ENCODE measurements at places on chromosomes 5 and 9.

GRCh38 chr5:26239588-26239987 lies 798.8 kb downstream of the CDH9 start:
- DNase-seq, result no peak

DNA sequence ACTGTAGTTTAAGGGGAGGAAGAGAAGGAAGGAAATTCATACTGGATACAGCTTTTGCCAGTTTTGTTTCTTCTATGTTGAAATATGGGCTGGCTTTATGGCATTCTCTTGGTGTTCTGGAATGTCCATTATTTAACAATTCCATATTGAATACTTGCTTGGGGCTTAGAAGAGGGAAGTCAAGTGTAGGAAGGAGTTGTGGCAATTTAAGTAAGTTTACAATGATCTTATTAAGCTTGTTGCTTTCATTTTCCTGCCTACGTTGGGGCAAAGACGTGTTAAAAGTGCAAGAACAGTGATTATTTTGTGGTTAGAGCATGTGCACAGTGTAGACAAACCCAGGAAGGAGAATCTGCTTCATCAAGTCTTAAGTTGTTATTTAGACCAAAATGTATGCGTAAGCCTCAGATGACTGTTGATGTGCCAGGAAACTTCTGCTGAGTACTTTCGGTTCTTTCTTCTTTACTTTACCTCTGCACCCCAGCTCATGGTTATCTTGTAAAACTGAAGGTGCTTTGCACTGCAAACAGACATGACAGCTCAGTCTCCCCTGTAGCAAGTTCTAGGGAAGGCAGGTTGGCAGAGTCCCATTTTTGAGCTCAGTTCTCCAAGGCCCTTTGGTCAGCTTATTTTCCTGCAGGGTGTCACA lies 75.8 kb downstream of the F2RL2 start:
- peak; percentile 45 for DNase-seq

GRCh38 chr5:26245321-26245720 lies 793.1 kb downstream of the CDH9 start:
- no peak for DNase-seq

DNA sequence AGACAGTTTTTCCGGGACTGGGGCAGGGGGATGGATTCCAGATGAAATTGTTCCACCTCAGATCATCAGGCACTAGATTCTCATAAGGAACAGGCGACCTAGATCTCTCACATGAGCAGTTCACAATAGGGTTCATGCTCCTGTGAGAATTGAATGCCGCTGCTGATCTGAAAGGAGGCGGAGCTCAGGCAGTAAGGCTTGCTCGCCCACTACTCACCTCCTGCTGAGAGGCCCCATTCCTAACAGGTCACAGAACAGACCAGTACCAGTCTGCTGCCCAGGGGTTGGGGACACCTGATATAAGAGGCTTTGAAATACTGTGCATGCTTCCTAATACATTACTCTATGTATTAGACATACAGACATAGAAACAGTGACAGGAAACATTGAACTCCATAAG lies 41.1 kb downstream of the PTPRD start:
- no peak for DNase-seq

DNA sequence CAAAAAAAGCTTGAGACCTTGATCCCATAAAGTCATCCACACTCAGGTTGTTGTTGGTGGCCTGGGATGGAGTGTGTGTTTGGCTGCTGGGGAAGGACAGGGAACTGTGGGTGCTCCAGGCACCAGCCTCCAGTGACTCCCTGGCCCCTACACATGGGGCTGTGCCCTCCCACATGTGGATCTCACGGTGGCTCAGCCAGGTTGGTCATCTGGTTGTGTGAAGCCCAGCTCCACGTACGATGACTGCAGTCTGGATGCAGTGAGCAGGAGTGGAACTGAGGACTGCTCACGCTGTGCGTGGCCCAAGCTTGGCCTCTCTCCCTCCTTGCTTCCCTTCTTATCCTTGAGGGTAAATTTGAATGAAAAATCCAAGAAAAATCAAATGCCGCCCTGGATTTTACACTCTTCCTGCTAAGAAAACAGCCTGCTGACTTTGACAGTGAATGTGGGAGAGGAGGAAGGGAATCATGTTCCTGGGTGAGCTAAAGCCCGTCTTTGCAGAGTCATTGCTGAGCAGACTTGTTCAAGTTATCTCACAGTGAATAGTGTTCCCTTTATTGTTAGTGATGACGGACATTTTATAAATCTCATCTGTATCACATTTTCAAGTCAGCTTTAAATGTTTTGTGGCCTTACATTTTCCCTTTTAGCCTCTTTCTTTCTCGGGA lies 65.1 kb upstream of the CACNA1B start:
- no peak for DNase-seq

DNA sequence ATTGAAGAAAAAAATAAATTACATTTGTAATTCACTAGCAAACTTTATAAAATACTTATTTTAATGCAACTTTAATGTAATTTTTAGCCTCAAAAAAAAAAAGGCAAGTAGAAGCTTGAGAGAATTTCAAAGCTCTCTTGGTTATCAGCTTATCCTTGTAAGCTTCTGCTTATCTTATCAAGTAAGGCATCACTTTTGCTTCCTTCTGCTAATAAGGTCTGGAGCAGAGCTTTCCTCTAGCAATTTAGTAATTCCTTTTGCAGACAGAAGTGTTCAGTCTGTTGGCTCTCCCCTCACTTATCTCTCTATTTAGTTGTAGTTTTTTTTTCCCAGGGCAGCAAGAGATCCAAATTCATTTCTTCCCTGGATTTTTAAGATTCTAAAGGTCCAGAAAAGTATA lies 525.0 kb downstream of the ISL1 start:
- DNase-seq, result no peak

GRCh38 chr9:88268886-88269285 lies 119.4 kb upstream of the SPIN1 start:
- no peak for DNase-seq

- no peak for DNase-seq
These were observed 155.9 kb upstream of the KLF4 start for GRCh38 chr9:107645464-107645833.

DNA sequence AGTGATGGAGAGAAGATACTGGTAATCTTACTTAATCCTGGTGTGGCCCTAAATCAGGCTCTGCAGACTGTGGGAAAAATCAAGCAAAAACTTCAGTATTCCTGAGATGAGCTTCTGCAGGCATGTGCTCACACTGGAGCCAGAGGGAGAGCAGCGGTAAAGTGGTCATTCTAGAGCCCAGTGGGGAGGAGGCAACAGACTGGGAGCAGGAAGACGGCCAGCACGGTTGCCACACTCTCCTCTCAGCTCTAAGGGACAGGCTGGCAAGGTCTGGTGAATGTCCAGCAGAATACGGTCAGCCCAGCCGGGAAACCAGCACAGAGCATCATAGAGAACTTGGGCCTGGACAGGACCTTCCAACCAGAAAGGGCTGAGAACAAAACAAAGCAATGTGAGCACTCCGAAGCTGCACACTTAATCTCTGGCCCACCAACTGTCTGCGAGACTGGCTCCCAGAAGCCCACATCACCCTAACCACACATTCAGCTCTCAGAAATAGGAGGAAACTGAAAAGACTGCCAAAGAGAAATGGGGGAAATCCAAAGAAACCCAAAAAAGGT lies 30.3 kb downstream of the MED27 start:
- DNase-seq, result no peak

- DNase-seq, result no peak
These were observed 22.2 kb upstream of the CTSL start for GRCh38 chr9:87703636-87704276.

DNA sequence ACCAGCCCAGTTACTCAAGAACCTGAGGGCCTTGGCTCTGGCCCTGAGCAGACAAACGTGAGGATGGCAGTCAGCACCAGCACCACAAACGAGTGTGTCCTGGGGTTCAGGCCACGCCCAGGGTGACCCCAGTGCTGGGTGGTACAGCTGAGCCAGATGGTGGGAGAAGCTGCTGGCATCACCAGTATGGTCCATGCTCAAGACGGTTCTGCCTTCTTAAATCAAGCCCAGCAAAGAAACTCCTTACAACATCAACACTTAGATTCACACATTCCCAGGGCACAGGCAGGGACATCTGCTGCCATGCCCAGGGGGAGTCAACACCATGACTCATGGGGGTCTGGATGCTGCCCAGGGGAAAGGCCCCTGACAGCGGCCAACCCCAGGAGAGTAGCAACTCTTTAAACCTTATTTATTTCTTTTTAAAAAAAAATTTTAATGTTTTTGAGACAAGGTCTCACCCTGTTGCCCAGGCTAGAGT lies 31.3 kb downstream of the IPPK start:
- DNase-seq, result no peak

DNA sequence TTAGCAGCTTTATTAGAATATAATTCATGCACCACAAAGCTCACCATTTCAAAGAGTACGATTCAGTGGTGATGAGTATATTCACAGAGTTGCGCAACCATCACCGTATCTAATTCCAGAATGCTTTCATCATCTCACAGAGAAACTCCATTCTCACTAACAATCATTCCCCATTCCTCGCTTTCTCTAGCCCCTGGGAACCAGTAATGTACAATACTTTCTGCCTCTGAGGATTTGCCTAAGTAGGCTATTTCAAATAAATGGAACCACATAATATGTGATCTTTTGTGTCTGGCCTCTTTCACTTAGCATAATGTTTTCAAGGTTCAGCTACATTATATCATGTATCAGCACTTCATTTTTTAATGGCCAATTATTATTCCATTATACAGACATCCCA lies 145.1 kb upstream of the ADAMTS16 start:
- DNase-seq, result no peak

GRCh38 chr5:66553916-66554575 lies 42.1 kb upstream of the MAST4 start:
- peak; percentile 8 for DNase-seq

DNA sequence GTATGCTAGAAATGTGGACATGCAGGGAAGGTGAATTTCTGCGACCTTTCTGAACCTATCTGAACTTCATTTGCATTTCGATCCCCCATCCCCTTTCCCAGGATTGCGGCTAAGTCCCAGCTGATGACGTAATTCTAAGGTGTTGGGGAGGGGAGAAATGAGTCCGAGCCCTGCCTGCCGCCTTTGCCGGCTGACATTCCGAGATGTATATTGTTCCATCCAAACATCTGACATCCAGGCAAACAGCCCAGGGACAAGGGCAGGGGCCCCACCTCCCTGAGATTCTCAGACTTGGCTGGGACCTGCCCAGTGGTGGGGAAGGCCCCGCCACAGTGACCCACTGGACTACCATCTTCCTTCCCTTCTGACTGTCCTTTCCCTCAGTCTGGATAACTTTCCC lies 494.6 kb downstream of the ENC1 start:
- DNase-seq, result no peak

DNA sequence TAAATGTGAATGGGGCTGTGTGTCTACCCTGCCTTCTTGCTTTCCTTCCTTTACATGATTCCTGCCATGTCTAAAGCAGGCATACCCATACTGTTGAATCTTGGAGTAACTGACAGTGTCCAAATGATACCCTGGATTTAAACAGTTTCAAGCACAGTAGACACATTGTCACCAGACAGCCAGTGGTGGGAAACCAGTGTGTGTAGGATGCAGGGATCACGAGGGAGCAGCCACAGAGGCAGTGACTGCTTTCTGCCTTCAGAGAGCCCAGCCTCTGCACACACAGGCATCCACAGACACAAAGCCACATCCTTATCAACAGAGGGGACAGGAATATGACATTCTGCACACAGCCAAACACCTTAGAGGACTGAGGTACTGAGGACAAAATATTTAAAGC lies 184.2 kb upstream of the TBCA start:
- no peak for DNase-seq

- peak; percentile 25 for DNase-seq
These were observed 467 bp downstream of the CNOT6 start for GRCh38 chr5:180494510-180495181.

GRCh38 chr5:135210286-135211055 lies 176.4 kb upstream of the PITX1 start:
- DNase-seq, result no peak

DNA sequence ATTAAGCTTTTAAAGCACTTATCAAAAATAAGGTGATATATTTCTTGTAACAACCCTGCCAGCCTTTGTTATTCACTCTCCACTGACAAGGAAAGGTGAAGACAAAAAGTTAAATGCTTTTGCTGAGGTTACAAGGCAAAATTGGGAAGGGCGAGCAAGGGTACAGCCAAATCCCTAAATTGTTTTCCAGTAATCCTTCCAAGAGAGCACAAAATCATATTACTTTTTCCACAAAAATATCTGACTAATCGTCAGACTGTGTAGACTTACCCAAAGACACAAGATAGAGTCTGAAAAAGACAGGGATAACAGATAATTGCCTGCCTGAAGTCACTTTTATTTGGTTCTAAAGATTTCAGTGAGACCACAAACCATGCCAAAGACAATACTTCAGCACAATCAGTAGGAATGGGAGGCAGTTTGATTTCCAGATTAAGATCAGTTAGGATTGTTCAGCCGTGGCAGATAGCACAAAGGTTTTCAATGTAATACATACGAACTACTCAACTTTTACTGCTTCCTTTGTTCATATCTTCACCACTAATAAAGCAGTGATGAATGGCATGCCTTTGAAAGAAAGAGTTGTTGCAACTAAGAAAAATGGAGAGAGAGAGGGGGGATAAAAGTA lies 383.8 kb upstream of the TUSC1 start:
- no peak for DNase-seq

- DNase-seq, result no peak
These were observed 20.4 kb upstream of the ZNF354B start for GRCh38 chr5:178839319-178839704.

GRCh38 chr5:52743529-52743928 lies 44.2 kb upstream of the ITGA1 start:
- DNase-seq, result no peak
